ENCODE measurements at places on chromosomes 16 and 17.

DNA sequence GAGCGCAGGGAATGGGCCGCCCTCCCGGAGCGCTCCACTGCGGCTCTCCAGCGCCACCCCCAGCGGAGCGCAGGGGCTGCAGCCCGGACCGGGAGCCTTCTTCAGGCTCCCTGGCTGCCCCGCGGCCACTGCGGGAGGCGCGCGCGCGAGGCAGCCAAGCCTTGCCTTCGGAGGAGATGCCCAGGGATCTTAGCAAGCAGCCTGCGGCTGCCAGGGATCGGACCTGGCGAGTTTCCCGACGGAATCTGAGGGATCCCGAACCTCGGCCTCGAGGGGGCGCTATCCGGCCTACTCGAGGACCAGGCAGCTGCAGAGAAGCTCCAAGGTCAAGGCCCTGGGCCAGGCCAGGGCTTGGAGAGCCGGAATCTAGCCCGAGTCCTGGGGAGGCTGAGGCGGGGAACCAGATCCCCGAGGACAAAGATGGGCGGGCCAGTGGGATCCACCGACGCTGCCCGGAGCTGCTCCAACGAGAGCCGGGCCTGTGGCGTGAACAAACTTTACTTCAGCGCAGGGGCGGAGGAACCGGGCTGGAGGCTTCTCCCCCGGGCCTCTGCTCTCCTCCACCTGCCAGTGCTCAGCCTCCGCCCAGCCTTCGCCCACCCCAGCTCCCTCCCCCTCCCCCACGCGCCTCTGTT lies at the start of gene IRX6:
IRX6 (plus strand) TSS at position 567 of the 635 bp plus-strand sequence. CDS start 889 bp downstream, outside the sequence.
- no peak for DNase-seq

GRCh38 chr16:12802048-12802447 lies 1.6 kb downstream of the CPPED1 start:
- no peak for DNase-seq

GRCh38 chr17:55265311-55266021 lies 706 bp downstream of the HLF start:
- no peak for DNase-seq

DNA sequence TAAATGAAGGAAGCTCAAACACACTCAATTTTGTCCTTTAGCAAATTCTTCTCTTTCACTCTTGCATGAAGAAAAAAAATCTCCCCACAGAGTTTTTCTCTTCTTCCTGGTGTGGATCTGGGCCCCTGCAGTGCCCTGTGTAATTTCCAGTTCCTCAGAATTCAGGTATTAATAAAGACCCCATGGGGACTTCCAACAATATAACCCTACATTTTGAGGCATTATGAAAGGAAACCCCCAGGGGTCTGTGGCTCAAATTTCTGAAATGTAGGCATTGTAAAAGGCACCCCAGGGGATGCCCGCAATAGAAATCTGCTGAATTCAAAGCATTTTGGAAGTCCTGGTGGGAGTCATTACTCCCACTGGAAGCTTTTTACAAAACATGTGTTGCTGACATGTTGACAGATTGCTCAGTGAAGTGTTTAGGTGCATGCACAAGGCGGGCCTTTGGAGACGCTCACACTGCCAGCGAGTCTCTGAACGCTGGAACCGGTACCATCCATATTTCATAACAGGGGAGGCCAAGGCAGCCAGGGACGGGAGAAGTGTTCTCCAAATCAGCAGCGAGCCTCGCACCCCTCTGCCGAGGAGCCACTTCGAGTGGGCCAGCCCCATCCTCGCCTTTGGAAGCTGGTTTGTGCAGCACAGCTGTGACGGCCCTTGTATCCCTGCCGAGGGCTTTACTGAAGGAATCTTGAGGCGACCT lies 154.0 kb downstream of the ZNF423 start:
- DNase-seq: no peak

GRCh38 chr17:80824549-80825470 lies 166.8 kb upstream of the CHMP6 start:
- no peak for DNase-seq

DNA sequence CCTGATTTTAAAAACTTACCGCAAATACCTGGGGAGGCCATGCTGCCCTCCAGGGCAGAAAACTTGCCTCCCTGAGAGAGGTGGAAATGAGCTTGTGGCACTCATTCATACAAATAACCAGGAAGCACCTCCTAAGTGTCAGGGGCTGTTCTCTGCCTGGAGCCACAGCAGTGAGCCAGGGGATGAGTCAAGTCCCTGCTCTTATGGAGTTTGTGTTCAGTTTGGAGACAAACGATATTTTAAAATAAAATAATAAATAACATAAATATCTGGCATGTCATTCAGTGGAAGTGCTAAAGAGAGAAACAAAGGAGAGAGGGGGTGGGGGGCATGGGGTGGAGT lies 313.8 kb downstream of the C16orf95 start:
- no peak for DNase-seq

DNA sequence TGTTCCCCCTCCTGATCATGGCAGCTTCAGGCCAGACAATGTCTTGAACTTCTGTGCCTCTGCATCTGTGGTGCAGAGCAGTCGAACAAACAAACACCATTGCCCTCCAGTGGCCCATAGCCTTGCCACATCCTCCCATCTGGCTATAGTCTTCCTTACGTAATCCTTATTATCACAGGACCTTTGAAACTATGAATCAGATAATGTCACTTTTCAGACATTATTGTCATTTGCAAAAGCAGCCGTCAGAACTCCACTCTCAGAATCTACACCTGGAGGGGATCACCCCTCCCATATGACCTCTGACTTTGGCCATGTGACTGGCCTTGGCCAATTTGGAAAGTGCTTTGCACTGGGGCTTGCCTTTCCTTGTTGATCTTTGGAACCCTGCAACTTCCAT lies 387.3 kb downstream of the MAF start:
- no peak for DNase-seq

- DNase-seq: no peak
These were observed 357.3 kb upstream of the XYLT1 start for GRCh38 chr16:17828012-17828411.

DNA sequence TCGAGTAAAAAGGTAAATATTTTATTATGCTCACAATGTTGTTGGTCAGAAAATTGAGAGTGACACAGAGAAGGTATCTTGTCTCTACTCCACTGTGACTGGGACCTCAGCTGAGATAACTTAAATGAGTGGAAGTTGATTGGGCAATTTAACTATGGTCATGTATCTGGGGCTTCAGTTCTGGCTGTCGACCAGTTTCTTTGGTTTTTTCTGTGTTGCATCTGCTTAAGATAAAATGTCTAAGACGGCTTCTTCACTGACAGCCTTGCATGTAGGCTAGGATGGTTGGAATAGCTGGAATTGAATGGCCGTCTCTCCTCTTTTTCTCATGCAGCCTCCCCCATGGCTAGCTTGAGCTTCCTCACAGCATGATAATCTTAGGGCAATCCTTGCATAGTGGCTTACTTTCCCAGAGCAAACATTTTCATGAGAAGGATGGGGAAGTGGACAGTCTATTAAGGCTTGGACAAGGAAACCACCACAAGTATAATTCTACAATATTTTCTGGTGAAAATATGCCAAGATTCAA lies 433.7 kb downstream of the KIF2B start:
- DNase-seq: no peak

- DNase-seq: no peak
These were observed 7.3 kb downstream of the KLHL10 start for GRCh38 chr17:41844971-41845370.

DNA sequence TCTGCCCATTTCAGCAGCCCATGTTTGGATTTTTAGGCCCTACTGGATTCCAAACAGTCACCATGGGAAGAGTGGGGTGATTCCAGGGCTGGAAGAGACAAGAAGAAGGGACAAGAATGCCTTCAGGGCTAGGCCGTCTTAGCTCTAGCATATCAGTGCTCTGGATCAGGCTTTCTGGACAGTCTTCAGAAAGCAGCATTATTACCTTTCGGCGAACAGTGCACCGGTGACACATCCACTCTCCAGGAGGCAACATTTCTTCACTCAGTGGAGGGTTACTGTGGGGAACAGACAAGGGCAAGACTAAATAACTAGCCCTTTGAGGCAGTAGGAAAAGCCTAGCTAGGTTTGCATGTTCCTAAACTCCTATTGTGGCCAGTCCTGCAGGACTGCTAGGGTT lies 23.9 kb upstream of the DHRS13 start:
- no peak for DNase-seq

DNA sequence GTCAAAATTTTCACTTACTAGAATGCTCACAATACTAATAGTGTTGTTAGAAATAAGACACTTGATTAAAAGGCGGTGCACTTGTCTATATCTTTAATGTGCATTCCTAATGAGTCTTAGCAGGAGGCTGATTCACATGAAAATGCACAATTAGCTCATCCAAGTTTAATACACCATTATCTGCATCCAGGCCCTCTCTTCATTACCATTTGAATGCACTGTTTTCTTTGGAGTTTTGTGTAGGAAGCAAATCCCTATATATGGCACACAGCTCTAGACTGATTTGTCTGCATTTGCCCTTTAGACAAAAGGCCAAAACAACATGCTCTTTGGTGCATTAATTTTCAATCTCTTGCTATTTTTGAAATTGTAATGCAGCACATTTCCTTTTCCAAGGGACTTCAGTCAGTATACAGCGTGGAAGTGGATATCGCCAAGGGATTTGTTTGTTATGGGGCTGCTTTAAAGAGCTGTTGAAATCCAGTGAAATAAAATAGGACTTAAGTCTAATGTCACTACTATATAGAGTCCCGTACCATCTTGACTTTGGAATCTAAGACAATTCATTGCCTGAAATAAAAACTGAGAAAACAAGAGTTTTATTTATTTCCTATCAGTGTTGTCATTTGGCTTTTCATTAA lies 257.6 kb upstream of the CPHXL start:
- no peak for DNase-seq

DNA sequence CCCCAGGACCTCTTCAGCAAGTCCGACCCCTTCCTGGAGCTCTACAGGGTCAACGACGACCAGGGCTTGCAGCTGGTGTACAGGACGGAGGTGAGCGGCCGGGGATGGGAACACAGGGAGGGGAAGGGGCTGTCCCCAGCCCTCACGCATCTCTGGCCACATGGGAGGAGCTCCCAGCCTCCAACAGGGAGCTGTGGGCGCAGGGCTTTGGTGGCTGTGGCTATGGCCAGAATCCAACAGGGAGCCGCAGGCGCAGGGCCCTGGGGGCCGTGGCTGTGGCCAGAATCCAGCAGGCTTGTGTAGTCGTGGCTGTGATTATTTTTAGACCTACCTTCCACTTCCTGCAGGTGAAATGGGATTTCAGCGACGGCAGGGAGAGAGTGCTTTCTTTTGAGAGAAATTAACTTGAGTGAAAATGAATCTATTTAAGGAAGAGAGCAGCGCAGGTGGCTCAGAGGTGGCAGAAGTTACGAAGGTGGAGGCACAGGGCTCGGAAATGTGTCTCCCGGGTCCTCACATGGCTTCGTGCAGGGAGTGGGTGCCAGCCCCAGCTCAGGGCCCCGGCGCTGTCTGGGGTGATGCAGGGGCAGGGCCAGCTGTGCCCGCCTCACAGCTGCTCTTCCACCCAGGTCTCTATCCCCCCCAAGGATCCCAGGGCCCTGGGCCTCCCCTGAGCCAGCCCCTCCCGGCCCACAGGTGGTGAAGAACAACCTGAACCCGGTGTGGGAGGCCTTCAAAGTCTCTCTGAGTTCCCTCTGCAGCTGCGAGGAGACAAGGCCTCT lies 9.4 kb downstream of the CPNE7 start:
- DNase-seq: no peak

- DNase-seq: no peak
These were observed 15.2 kb upstream of the RPL13 start for GRCh38 chr16:89545044-89545830.

DNA sequence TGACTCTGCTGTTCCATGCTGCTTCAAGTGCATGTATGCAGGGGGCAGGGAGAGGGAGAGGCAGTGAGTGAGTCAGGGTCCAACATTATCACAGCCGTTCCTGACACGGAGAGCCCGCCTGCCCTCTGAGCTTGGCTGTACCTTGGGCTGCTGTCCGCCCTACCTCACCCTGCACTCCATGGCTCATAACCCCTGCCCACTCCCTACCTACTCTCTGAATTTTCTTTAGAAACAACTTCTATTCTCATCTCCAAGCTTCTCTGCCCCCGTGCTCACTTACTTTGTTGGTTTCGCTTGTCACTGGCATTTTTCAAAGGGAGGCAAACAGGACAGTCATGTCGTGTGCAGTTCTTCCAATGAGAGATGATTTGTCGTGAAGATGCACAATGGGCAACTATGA lies 74.4 kb upstream of the TRAP1 start:
- DNase-seq: no peak
